ENCODE measurements at places on chromosomes 7 and 10.

DNA sequence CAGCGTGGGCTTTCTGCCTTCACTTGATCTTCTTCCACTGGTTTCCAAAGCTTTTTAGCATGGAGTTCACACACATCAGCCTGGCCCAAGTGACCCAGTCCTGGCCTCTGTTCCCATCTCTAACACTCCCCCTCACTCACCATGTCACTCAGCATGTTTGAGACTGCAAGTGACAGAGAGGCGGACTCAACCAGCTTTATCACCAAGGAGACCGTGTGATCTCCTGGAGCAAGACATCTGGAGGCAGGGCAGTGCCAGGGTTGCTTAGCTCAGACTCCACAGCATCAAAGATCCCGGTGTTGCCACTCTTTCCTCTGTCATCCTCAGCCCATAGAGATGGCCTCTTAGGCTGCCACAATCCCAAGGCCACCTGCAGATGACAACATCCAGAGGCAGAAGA, 39.4 kb downstream of the FAM241B start:
- no peak for DNase-seq

- no peak for DNase-seq
These were observed 28.0 kb upstream of the RASGEF1A start for GRCh38 chr10:43294892-43295291.

DNA sequence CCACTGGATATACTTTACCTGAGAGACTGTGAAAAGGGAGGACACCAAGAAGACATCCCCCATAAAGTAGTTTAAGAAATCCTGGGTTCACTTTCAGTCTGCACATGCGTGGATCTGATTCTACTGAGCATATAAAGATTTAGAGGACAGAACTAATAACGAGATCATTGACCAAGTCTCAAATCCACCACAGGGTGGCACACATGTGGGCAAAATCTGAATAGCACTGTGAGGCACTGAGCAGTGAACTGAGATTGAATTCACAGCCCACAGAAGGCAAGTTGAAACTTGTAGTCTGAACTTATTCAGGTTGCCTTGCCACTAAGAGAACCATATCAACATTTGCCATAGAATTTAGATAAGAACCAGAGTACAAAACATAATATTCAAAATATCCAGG, 818.6 kb downstream of the GRID1 start:
- DNase-seq, result peak; percentile 49

DNA sequence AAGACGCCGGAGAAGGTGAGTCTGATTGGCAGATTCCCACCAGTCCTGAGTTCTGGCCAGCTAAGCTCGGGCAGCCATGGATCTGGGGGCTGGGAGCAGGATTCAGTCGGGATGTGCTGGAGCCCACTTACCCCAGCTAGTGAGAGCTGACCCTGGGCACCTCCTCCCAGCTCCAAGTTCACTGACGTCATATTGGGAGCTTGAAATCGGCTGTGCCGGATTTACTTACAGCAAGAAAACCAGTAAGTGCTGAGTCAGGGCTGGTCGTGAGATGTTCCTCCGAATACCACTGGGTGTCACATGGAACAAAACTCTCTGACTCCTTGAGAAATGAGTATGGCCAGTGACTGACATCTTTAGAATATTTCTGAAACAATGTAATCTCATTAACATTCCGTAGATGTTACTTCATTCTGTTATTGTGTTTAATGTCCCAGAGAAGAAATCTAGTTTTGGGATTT, 621.2 kb downstream of the SDK1 start:
- DNase-seq, result no peak

DNA sequence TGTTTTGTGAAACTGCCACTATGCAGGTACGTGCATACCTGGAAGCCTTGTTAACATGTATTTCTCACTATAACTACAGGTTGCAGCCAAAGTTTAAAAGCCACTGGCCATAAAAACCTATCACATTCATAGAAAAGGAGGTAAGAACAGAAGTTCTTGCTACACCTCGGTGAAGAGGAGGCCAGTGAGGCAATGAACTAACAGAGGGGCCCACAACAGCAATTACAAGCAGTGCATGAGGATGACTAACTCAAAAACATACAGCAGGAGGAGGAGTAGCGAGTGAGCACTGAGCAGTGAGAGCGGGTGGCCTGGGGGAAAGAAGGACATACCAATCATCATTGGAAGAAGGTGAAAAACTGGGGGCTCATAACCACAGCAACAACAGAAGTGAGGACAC, 51.6 kb downstream of the NUDCD3 start:
- DNase-seq, result no peak

GRCh38 chr7:41578700-41579099, 124.2 kb downstream of the INHBA start:
- no peak for DNase-seq

DNA sequence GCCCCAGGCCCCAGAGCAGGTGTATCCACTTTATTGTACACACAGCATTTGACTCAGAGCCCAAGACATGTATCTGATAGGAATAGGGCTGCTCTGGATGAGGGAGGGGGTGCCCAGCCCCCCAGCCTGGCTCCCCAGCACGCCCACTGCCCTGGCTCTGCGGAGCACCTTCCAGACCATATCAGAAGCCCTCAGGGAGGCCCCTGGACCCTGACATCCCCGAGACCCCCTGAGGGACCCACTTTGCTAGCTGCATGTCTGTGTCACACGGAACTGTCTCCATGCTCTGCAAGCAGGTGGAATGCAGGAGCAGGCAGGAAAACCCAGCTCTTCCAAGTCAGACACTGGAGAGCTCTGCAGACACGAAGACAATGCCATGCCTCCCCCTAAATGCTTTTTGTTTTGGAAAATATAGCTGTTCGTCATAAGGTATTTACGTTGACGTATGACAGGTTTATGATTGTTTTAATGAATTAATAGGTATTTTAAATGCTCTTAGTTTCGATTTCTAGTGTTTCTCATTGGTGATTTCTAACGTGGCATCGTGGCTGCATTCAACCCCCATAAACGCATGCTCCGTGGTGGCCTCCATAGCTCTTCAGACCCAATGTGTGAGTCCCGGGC, 92.8 kb upstream of the INSIG1 start:
- DNase-seq, result no peak

GRCh38 chr10:23293973-23294590, 50.5 kb downstream of the C10orf67 start:
- no peak for DNase-seq

DNA sequence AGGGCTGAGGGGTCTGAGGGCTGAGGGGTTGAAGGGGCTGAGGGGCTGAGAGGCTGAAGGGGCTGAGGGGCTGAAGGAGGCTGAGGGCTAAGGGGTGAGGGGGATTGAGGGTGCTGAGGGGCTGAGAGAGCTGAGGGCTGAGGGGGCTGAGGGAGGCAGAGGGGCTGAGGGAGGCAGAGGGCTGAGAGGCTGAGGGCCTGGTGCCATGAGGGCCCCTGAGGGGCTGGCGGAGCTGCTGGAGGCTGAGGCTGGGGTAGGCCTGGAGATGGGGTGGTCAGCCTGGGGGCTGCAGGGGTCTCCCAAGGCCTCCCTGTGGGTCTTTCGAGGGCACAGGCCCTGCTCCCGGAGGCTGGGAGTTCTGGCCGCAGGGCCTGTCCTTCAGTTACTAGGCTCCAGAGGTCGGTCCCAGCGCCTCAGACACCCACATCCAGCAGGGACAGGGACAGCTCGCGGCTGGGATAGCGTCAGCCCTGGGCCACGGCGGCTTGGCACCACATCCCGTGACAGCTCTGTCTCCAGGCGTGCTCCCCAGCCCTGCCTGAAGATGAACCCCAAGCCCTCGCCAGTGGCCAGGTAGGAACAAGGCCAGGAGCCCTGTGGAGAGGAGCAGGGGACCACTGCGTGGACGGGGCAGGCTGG, 16.9 kb downstream of the MYO1G start:
- no peak for DNase-seq

DNA sequence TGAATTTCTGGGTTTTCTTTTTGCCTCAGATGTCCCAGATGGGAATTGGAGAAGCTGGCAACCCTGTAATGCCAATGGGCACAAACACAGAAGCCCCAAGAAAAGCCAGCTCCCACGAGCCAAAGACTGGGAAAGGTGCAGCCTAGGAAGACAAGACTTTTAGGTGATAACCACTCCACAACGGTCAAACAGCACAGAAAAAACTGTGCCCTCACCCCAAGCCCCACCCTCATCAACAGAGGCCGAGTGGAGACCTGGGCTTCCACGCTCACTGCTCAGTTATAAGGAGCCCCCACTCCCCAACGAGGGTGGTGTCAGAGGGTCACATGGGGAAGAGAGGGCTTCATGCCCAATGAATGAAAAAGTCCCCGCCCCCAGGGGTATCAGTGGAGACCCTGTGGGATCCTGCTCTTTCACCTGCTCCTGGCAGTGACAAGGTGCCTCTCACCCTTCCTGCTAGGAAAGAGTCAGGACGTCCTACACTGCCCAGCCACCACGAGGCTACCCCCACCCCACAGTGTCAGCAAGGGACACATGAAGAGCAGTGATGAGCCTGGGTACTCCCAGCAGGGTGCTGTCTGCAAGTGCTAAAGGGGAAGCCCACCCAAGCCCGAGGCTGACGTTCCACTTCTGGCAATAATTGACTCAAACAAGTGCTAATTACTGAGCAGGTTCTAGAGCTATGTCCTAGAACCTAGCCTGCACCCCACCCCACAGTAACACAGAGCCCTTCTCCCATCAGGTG, 8.3 kb downstream of the TMEM273 start:
- DNase-seq, result no peak

GRCh38 chr7:26620352-26620751, 244.0 kb downstream of the SKAP2 start:
- no peak for DNase-seq

- DNase-seq, result no peak
These were observed 30.7 kb upstream of the HSPA12A start for GRCh38 chr10:116772909-116773705.

DNA sequence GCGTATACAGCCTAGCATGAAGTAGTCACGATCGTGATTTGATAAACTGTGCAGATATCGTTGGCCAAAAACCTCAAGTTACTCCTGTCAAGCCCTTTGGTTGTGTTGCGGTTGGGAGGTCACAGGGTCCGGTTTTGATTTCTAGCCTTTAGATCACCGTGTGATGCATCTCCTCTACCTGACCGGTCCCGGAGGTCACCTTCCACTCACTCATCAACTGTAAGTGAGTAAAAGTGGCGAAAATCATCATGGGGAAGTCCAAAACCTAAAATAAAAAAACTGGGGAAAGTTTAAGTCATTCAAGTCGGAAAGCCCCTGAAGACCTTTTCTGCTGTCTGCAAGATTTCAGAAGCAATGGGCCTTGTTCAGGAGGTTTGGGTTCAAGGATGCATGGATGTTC, 62.8 kb downstream of the ADARB2 start:
- no peak for DNase-seq

DNA sequence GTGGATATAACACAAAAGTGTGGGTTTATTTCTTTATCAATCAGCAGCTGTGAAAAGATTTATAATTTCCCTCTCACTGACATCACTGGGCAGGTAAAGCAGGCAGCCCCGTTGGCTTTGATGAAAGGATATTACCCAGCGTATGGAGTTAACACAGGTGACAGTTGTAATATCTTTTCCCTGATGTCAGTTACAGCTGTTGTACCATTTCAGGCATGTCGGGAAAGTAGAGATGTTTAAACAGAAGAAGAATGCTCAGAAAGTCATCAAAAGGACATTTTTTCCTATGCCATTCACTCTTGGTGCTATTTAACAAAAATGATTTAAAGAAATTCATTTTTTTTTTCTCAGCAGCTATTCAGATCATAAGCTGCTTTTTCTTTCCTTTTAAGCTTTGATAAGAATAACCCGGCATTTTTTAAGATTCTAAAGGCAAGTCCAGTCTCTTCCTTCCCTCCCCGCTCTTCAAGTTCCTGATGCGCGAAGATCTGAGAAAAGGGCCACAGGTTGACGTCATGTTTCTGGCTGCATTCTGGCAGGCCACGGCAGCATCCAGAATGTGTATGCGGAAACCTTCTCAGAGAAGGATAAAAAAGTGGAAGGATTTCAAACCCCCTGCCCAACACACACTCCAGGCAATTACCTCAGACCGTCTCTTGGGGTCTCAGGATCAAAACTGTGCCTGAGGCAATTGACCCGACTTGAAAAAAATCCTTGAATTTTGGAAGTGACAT, 32.5 kb upstream of the ADAM12 start:
- peak; percentile 33 for DNase-seq

DNA sequence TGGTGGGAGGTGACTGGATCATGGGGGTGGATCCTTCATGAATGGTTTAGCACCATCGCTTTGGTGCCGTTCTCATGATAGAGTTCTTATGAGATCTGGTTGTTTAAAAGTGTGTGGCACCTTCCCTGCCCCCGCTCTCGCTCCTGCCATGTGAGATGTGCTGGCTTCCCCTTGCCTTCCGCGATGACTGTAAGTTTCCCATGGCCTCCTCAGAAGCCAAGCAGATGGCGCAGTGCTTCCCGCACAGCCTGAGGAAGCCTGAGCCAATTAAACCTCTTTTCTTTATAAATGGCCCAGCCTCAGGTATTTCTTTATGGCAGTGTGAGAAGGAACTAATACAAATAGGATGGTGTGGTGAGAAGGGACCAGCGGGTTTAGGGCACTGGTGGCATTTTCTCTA, 243.3 kb upstream of the CELF2 start:
- DNase-seq, result no peak

GRCh38 chr7:105131890-105132289, 117.9 kb downstream of the KMT2E start:
- DNase-seq, result no peak

- peak; percentile 3 for DNase-seq
These were observed 828 bp downstream of the BNIP3 start for GRCh38 chr10:131980761-131981428.

GRCh38 chr7:5636914-5637313, 144.5 kb downstream of the RNF216 start:
- no peak for DNase-seq

- peak; percentile 70 for DNase-seq
These were observed 201.1 kb downstream of the LRRN3 start for GRCh38 chr7:111292026-111292470.

DNA sequence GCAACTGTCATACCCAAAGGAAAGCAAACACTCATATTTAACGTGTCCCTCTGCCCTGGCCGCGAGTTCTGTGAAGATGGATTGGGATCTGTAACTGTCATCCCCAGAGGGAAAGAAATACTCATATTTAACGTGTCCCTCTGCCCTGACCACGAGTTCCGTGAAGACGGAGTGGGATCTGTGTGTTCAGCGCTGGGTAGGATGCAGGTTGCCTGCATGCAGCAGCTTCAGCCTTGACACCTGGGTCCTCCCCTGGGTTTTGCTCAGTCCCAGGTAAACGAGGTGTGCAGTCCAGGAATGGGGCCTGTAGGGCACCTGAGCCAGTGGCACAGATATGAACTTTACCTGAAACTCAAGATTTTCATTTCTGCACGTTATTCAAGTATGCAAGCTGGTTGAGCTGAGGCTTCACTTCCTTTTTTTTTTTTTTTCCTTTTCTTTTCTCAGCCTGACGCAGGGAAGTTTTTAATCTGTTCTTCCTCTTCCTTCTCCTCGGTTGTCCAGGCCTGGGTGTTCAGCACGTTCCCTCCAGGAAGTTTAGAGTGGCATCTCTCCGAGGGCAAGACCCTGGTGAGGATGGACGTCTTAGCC, 159.0 kb upstream of the SHH start:
- DNase-seq, result no peak

GRCh38 chr10:114403541-114404161, 651 bp downstream of the AFAP1L2 start:
- no peak for DNase-seq
